Cardiac fibroblast (primary cell): ENCODE measurements at places on chromosomes 2 and 18.

GRCh38 chr2:234373481-234374149, 123.3 kb downstream of the ARL4C start:
- no peak for DNase-seq

DNA sequence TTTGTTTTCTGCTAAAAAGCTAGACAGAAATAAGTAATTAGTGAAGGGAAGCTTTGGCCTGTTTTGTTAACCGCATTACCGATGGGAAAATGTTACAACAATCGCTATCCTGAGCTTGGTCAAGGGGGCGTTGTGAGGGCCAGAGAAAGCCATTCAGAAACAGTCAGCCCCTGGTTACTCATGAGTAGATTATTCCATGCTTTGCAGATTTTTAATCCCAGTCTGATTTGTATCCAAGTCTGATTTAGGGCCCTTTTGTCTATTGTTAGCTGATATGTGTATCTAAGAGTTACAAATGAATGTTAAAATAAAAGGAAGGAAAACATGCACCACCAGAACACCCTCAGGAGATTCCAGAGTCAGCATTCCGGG, 99.1 kb downstream of the PRPF40A start:
- DNase-seq, result no peak

GRCh38 chr2:234411793-234412192, 85.1 kb downstream of the ARL4C start:
- DNase-seq, result no peak

GRCh38 chr2:20478961-20479360, 32.1 kb downstream of the RHOB start:
- no peak for DNase-seq

- DNase-seq, result peak; percentile 53
Observed at GRCh38 chr2:236852100-236852976, 233.4 kb upstream of the COPS8 start.

DNA sequence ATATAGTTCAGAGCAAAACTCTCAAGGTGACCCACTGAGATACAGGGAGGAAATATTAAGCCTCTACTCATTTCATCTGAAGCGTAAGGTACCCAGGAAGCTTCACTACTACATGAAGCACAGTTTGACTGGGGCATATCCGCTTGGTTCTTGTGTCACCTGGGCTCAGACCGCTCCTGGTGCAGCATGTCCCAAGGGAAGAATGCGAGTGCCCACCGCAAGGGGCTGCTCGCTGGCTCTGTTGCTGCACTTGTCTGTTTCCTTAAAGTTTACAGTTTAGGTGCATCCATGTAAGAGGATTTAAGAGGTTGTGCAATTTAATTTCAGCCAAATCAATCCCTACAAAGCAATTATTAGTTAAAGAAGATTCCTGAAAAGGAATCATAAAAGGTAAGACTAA, 507.8 kb downstream of the FBXO15 start:
- DNase-seq, result no peak

DNA sequence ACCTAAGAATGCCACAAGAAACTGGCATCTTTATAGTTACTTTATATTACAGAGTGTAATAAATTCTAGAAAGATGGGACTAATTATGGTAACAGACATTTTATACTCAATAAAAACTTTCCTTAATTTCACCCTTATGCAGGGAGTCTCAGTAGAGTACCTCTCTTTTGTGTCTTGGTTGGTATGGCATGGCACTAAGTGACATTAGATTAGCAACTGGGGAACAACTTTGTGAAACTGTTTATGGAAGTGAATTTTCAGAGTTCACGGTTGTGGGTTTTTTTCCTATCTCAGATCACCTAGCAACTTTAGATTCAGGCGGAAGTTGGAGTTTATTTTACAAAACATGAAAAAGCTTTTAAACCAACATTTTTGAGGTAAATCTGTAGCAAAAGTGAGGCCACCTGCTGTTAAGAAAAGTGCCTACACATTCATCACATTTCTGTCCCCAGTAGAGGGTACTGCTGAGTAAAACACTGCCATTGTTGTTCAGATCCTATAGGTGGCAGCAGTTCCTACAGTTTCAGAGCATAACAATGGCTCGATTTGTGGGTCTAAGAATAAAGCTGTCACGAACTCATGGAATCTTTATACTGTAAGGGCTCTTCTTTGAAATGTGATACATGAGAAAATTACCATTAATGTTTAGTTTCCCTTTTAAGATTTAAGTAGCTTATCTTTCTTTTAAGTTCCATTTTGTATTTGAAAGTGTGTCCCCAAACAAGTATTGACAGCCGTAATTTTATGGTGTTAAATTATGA, 117.6 kb downstream of the CAMKMT start:
- peak; percentile 92 for DNase-seq

GRCh38 chr2:205772983-205773382, 90.7 kb downstream of the NRP2 start:
- DNase-seq, result no peak

DNA sequence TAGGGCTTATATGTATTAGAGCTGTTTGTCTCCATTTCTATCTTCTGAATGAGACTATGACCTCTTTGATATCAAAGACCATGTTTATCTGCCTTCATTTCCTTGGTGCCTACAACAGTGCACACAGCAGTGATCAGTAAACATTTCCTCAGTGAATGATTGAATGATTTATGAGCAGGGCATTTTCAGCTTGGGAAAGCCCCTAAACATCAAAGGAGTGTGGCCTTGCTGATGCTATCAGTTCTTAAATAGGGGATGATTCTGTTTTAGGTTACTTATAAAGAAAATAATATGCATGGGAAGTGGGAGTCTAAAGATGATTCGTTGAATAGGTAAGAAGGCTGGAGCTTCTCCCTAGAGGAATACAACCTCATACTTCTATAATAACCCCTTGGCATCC, 425.3 kb downstream of the ZNF521 start:
- no peak for DNase-seq

- peak; percentile 64 for DNase-seq
Observed at GRCh38 chr18:9902832-9903231, 11.0 kb upstream of the VAPA start.

DNA sequence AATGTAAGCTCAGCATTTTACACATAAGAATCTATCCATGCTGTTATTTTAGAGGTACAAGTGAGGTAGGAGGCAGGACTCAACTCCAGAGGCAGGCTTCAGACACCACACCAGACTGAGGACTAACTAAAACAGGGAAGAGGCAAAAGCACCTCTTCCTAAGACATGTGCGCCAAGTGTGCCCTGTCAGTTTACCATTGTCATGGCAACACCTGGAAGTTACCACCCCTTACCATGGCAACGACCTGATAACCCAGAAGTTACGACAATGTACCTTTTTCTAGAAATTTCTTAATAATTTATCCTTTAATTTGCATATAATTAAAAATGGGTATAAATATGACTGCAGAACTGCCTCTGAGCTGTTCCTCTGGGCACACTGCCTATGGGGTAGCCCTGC, 160.1 kb downstream of the FAM124B start:
- no peak for DNase-seq

DNA sequence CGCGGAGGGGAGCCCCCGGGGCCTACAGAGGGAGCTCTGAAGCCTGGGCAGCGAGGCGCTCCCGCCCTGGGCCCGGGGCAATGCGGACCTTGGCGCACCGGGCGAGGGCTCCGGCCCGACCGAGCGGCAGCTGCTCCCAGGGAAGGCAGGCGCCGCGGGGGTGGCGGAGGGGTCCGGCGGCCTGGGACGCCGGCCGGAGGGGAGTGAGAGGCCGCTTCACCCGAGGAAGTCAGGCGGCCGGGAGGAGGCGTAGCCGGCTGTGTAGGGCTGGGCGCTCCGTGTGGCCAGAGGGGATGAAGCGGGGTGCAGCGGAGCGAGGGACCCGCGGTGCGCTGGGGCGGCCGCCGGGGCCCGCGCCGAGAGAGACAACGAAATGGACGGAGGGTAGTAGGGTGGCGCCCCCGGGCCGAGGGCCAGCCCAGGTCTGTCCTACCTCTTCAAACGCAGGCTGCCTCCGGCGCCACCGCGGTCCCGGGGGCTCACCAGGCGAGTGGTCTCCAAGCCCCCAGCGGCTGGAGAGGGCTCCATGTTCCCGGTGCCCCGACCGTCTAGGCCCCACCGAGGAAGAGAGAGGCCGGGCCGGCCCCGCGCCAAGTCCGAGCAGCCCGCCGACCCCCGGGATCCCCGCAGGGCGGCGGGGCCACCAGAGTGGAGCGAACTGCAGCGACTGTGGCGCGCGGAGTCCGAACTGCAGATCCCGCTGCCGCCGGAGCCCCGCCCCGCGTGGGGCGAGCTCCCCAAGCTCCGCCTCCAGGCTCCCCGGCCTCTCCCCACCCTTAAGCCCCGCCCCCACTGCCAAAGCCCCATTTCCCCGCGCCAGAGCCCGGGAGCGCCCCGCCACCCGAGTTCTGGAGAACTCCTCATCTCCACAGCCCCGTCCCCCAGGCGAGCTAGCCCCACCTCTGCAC, at the start of gene SLC30A3:
Gene SLC30A3, minus strand, starts transcription at position 669 of the 908 bp plus-strand sequence. Its CDS starts 141 bp downstream, at position 528.
- peak; percentile 39 for DNase-seq

- DNase-seq, result peak; percentile 9
Observed at GRCh38 chr18:62379051-62379450, 53.9 kb downstream of the TNFRSF11A start.

- DNase-seq, result no peak
Observed at GRCh38 chr18:10754128-10754527, 228.3 kb downstream of the NAPG start.

DNA sequence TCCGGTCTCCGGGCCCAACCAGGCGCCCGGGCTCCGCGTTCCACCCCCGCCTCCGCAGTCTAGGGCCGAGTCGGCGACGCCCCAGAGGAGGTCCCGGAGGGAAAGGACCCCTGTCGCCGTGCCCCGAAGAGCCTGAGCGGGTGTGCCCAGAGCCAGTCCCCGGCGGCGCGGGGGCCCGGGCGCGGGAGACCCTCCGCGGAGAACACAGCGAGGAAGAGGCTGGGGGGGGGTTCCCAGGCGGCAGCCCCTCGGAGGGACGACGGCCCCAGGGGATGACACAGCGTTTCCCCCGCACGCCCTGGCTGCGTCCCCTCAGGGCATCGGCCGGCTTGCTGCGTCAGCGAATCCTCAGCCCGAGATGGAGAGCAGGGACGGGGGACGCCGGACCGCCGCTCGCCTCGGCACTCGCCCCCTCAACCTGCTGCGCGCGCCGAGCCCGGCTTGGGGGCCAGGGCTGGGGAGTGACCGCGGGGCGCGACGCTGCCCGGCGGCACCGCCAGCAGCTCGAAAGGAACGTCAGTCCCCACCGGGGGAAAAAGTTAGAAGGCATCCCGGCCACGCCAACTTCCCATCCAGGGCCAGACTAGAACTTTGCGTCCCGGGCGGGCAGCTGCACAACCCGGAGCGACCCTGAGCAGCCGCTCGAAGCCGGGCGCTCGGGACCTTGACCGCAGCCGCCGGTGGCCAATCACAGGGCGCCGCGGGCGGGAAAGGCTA, 711 bp downstream of the SFXN5 start:
- DNase-seq, result no peak

DNA sequence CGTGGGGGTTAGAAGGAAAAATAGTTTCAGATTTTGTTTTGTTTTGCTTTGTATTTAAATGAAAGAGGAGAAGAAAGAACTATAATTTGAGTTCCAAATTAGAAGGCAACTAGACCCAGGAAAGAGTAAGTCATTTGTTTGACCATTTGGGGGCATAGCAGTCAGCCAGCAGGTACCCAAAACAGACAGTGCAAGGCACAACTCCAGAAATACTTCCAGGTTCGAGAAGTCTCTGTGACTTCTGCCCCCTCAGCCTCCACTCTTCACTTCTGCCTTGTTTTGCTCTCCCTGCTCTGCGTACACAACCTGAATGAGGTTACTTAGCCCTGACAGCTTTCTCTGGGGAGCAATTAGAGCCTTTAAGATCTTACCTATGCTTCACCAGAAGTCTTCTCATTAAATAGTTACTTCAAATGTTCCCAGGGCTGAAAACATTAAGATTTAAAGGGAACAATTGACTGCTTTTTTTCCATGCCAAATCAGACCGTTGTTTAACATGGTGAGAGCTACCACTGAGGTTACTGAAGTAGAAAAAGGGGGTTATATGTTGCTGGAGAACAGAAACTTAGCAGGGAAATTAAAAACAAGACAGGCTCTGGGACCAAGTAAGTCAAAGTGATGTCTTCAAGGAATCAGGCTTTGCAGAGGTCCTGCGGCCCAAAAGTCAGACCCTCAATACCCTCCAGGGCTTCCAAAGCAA, 216.9 kb downstream of the BCL11A start:
- DNase-seq, result no peak

DNA sequence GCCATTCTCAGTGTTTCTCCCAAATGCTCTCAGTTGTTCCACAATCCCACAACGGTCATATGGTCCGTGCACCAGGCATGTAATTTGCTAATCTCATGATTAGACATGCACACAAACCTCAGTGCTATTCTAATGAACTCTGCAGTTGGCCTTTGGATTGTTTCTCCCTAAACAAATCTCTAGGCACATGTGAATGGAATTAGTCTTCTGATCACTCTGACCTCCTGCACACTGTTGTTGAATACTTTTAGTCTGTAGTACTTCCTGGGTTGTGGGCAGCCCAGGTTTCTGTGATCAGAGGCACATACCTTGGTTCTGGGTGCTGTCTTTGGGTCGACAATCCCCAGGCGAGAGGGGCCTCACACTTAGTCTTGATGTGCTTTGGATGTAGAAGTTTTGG, 498.7 kb upstream of the SPRED2 start:
- no peak for DNase-seq

DNA sequence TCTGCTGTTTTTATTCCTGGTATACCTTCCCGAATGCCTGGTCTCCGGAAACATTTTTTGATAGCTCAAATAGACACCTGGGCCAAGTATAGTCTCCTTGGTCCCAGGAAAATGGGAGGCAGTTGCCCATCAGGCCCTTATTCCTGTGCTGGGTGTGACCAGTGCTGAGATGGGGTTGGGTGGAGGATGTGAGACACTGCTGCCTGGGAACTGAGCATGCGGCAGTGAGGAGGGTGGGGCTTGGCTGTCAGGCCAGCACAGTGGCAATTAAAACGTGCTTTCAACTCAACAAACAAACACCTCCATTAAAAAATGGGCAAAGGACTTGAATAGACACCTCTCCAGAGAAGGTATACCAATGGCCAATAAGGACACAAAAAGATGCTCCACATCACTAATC, 12.5 kb downstream of the KLHL29 start:
- DNase-seq, result no peak

GRCh38 chr2:218745559-218746469, 35.2 kb downstream of the TTLL4 start:
- DNase-seq, result peak; percentile 93
